Brain (organoid and tissue), 16 donors: ENCODE measurements at places on chromosomes 3 and 15.

DNA sequence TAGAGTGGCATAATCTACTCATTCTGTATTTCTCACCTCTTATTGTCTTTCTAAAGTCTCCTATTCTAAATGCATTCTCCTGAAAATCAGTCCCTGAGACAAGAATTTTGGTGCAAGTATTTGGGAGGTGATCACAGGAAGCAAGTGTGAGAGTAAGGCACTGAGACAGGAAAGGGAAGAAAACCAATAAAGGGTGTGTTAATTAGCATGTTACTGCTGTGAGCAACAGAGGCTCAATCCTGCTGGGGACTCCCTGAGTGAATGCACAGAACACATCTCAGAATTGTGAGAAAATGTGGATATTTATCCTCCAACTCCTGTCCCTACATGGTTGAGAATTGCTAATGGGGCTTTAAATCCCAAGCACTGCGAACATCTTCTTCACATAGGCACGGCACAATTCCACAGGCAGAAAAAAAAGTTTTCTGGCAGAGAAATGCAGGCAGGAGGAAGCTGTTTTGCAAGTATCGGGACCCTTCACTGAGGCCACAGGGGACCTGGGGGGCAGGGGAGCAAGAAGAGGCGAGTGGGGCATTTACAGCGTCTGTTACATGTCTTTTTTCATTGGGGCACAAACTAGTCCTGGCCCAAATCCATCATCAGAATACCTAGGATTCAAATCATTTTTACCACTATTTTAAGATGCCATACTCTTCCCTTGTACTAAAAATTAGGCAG, 27.2 kb upstream of the STT3B start:
- DNase-seq: no peak

DNA sequence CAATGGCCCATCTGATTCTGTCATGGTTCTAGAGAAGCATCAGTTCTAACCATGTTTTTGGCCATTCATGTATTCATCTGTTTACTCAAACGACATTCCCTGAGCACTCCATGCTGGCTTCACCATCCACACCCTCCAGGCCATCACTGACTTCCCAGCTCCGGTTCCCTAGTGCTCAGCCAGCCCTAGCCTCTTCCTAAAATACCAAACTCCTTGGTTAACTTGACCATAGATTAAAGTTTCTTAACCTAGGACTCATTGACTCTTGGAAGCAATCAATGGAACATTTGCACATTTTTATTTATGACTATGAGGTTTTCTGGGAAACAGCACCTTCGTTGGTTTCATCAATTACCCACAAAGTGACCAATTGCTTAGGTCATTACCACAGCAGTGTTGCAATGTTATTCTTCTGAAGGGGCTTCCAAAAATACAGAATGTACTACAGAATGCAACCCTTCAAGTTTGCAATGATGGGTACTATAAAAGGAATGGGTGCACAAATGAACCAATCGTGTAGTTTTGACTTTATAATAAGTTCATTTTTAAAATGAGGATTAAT, 27.2 kb upstream of the SLC25A36 start:
- no peak for DNase-seq

- no peak for DNase-seq
Observed at GRCh38 chr3:190747571-190747970, 114.9 kb downstream of the GMNC start.

DNA sequence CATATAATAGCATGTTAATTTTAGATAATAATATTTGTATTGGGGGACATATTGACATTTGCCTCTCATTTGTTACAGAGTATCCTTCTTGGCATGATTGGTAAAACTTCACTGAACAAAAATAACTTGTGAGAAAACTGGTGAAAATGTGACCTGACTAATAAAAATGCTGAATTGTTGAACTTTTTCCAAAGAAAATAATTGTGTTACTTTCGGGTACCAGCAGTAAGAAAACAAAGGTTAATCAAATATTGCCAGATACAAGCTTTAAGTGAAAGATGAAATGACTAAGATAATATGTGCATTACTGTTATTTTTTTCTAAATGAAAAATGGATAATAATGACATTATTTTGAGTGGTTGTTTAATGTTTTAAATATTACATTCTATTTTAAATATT, 15.2 kb downstream of the SLC12A1 start:
- DNase-seq: no peak

DNA sequence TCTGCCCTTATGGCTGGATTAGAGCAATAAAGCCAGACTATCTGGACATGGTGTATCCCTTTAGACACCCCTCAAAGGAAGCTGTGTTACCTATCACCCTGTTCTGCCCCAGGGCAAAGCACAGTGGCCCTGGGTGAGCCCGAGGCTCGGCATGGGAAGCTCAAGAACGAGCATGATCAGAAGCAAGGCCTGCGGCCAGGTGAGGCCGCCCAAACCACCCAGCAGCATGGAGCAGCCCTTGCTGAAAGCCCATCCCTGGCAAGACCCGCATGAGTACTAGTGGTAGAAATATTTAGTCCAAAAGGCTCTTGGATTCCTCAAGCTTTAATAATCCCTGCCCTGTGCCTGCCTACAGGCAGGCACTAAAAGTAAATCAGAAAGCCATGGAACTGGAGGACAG, 261.1 kb downstream of the MEX3B start:
- DNase-seq: no peak

DNA sequence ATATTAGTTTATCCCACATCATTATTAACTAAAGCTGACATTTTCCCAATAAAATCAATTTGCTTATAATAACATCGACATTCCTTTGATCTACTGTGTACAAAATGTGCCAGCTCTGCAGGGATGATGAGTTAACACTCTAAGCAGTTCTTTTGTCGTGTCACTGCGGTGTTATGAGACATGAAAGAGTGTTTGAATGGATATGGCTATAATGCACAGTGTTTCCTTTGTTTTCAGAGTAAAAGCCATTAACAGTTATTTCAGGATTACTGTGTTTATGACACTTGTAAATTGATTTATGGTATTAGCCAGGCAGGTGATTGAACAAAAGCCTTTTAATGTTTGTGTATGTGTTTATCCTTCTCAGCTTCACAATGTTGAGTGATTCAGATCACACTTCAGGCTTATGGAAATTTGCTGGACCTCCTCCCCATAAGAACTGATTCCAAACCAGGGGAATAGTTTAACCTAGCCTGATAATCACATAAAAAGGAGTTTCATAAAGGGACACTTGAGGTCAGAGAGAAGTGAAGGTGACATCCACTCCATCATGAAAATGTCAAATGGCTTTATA, 115.7 kb downstream of the CHL1 start:
- no peak for DNase-seq

- DNase-seq: no peak
Observed at GRCh38 chr3:5565026-5565425, 377.5 kb downstream of the EDEM1 start.

GRCh38 chr15:75943713-75944215, 40.1 kb downstream of the FBXO22 start:
- no peak for DNase-seq

DNA sequence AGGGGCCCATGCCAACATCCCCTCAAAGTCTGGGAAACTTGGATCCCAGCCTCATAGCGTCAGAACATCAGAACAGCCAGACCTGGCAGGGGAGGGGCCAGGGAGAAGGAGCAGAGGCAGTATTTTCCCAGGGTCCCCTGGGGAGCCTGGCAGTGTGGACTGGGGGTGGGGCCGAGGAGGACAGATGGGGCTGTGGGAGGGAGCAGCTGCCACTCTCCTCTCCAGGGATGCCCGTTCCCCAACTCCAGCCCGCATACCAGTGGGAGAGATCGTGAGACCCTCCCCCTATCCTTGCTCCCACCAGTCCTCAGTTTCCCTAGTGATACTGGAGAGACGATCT, 6.5 kb upstream of the DNAJB8 start:
- peak; percentile 20 for DNase-seq

- DNase-seq: no peak
Observed at GRCh38 chr15:34644061-34644460, 60.6 kb upstream of the GOLGA8B start.

- DNase-seq: no peak
Observed at GRCh38 chr3:44568561-44568960, 13.6 kb downstream of the ZKSCAN7 start.

GRCh38 chr3:189038773-189039745, 132.7 kb upstream of the TPRG1 start:
- DNase-seq: no peak

- DNase-seq: no peak
Observed at GRCh38 chr3:196985298-196985697, 16.7 kb upstream of the PIGZ start.

DNA sequence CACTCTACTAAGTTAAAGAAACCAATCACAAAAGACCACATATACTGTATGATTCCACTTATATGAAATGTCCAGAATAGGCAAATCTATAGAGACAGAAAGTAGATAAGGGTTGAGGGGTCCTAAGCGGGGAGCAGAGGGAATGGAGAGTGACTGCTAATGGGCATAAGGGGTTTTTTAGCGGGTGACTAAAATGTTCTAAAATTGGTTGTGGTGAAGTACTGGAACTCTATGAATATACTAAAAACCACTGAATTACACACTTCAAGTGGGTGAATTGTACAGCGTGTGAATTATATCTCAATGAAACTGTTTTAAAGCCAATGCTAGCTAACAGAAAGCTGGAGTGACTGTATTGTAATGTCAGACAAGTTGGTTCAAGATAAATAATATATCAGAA, 33.3 kb downstream of the KPNA1 start:
- DNase-seq: no peak

DNA sequence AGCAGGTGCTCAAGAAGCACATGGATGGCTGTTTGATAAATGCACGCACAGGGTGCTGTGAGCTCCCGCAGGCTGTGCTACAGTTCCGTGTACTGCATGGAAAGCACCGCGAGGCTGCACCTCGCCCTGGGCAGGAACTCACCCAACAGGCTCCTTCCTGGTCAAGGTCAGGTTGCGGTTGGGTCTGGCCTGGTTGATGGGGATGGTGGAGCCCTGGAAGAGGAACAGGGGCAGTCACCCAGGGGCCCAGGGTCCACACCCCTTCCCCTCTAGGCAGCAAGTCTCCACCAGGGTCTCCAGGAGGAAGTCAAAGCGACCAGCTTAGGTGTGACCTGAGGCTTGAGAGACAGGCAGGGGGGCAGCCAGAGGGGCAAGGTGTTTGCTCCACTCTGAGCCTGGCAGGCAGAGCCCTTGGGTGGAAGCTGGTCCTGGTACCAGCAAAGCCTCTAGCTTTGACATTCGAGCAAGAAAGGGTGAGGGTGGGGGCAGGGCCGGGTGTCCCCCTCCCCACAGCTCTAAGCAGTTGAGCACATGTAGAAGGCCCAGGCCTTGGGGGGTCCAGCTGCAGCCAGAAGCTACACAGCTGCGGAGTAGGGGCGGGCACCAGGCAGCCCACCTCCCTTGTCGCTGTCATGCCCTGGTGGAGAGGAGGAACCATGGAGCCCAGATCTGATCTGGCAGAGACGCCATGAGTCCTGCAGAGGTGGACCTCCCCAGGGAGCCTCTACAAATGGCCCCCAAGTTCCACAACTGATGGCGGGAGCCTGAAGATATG, 46.3 kb upstream of the SLC41A3 start:
- no peak for DNase-seq

- DNase-seq: no peak
Observed at GRCh38 chr3:99895703-99896441, 78.2 kb downstream of the CMSS1 start.

- no peak for DNase-seq
Observed at GRCh38 chr3:90052425-90052950, 945.1 kb downstream of the EPHA3 start.

- peak; percentile 50 for DNase-seq
Observed at GRCh38 chr3:47578119-47578632, 489 bp downstream of the CSPG5 start.

DNA sequence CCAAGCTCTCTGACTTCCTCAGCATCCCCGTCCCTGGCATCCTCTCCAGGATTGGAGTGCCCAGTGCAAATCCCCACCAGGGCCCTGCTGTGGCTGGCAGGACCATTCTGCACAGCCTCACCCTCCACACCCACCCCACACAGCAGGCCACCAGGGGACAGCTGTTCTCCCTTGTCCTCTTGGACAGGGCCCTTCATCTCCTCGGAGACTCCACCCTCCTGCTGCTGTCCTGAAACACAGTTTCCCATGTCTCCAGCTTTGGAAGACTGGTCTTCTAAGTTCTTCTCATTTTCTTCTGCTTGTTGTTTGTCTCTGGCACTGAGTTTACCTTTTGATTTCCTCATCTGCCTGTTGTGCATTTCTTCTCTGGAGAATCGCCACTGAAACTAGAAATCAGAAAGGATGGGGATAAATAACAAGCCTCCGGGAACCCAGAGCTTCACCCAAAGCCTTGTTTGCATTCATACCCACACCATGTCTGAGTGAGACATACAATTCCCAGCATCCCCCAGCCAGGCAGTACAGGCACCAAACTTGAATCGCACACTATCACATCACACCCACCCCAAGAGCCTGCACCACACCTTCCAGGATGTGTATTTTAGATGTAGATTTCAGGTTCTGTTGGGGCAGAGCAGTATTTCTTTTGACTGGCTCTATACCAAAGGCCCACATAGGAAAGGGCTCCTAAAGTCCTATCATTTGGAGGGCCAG, 52.0 kb downstream of the OXNAD1 start:
- DNase-seq: no peak

DNA sequence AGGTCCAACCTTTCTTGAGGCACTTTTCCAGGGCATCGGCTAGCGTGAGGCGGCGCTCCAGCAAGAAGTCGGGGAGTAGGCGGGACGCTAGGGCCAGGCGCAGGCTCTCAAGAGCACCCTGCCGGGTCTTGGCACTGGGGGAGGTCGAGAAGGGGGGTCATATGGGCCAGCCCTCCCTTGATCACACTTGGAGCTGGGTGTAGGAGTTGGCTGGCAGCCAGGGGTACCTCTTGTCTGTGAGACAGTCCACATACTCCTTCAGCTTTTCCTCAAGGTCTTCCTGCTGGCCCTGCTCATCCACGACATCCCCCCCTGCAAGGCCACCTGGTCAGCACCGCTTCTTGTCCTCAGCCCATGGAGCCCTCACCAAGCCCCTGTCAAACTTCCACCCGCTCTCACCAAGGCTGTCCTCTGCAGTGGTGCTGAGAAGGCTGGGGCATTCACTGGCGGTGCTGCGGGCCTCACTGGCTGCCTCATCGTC, 2.0 kb downstream of the IFRD2 start:
- DNase-seq: no peak

GRCh38 chr3:171417813-171418212, 42.4 kb downstream of the TNIK start:
- no peak for DNase-seq

- DNase-seq: no peak
Observed at GRCh38 chr3:172134352-172134751, 95.0 kb downstream of the FNDC3B start.

DNA sequence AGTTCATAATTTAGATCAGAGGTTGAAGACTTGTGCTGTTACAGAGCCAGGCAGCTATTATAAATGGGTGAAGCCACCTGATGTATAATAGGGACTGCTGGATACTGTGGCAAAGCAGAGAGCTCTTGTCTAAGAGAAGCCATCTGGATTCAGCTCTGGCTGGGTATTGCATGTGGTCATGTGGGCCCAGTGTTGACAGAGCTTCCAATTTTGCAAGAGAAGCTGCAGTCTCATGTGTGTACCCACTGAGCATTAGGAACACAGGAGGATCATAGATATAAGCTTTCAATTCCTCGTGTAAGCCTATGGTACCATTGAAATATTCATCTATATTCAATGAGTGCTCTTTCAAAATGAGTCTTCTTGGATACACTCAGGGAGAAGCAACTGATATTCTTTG, 303.9 kb upstream of the SLCO3A1 start:
- DNase-seq: no peak
